ENCODE measurements at places on chromosomes 12 and 14.
A peak's percentile ranks its signal among the peaks of the same experiment; 100 is the strongest.

- no peak for DNase-seq
These were observed 52.9 kb downstream of the C12orf42 start for GRCh38 chr12:103442822-103443221.

- no peak for DNase-seq
These were observed 31.6 kb downstream of the PPP1R36 start for GRCh38 chr14:64581363-64581762.

- DNase-seq, result no peak
These were observed 48.6 kb downstream of the NKX2-1 start for GRCh38 chr14:36471431-36471830.

- no peak for DNase-seq
These were observed 469.8 kb upstream of the SEL1L start for GRCh38 chr14:82003426-82003825.

DNA sequence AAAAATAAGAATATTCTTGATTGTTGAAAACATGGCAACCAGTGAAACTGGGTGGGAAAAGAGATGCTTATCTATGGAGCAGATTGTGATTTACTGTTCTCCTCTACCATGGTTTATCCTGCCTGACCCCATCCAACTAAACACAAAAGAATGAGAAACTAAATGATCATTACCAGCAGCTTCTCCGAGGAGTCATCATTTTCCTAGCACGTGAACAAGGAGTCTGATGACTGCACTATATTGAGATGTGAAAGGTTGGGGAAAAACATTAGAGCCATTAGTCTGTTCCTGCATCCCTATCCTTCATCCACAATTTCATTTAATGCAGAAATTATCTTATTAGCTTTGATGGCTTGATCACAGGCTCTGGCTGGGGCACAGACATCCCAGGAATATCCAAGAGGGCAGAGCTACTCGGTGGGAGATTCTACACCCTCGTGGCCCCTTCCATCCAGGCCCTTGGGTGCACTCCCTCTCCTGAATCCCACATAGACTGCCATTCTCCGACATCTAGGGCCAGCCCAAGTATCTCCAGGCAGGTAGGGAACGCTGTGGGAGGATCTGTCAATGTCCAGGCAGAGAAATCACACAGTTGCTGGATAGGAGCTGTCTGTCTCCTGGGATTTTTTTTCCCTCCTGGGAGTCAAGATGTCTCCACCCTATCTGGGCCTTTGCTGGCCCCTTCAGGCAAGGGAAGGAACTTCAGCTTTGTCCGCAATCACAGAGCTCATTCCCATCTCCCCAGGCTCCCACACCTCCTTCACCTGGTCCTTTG, 43.3 kb upstream of the DHRS4 start:
- peak; percentile 39 for DNase-seq

- DNase-seq, result no peak
These were observed 203.8 kb downstream of the CRADD start for GRCh38 chr12:93880853-93881522.

Measured in pancreas (tissue), 10 donors.